ENCODE measurements at places on chromosomes 7 and 10.

DNA sequence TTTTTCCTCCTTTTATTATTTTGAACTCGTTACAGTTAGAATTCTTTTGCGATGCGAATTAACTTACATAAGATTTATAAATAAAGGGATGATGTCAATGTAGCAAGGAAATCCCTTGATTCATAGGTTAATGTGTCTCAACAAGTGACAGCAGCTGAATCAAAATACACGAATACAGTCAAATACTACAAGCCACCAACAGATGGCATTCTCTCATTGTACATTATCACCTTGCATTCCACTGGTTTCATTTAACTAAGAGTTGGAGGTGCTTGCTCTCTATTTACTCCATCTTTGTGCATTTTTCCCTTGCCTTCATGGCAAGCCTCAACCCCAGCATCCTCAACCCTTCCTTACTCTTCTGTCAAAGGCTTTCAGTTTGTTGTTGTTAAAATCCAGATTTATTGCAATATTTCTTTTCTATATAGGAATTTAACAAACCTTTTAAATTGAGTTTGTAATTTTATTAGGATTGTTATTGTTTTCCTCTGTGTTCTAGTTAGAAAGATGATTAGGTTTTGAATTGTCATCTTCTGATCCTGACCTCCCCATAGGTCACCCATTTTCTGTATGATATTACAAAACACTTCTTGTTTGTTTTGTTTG is 78.3 kb downstream of the SLC25A40 start:
- DNase-seq, result peak; percentile 62

- DNase-seq, result peak; percentile 76
These were observed 842 bp downstream of the KBTBD2 start for GRCh38 chr7:32890793-32891042.

GRCh38 chr10:64275001-64275400 is 753.8 kb downstream of the REEP3 start:
- no peak for DNase-seq

GRCh38 chr10:4470231-4470835 is 355.7 kb upstream of the AKR1E2 start:
- no peak for DNase-seq

- DNase-seq, result no peak
These were observed 4.0 kb upstream of the CACNB2 start for GRCh38 chr10:18136073-18136791.

- no peak for DNase-seq
These were observed 17.9 kb upstream of the CLEC2L start for GRCh38 chr7:139505563-139505962.

DNA sequence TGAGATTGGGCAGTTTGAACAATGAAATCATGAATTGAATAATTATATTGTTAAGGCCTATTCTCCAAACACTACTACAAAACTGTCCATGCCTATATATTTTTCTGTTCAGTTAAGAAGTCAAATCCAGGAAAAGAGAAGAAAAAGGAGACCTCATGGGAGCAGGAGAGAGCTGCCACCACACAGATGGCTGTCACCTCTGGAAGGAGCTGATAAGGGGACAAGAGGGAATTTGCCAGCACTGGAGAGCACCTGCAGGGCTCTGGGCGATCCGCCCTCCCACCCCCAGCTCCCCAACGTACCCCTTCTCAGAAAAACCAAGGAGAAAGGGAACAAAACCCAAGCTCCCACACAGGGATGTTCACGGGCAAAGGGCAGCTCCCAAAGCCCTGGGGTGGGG is 227.8 kb downstream of the TNS3 start:
- no peak for DNase-seq

GRCh38 chr7:26760501-26760900 is 103.9 kb downstream of the SKAP2 start:
- no peak for DNase-seq

Measured in inflammatory macrophage treated with lipopolysaccharide for 4 hours (primary cell).